Omental fat pad (tissue), 4 donors: ENCODE measurements at places on chromosomes 11 and 22.

DNA sequence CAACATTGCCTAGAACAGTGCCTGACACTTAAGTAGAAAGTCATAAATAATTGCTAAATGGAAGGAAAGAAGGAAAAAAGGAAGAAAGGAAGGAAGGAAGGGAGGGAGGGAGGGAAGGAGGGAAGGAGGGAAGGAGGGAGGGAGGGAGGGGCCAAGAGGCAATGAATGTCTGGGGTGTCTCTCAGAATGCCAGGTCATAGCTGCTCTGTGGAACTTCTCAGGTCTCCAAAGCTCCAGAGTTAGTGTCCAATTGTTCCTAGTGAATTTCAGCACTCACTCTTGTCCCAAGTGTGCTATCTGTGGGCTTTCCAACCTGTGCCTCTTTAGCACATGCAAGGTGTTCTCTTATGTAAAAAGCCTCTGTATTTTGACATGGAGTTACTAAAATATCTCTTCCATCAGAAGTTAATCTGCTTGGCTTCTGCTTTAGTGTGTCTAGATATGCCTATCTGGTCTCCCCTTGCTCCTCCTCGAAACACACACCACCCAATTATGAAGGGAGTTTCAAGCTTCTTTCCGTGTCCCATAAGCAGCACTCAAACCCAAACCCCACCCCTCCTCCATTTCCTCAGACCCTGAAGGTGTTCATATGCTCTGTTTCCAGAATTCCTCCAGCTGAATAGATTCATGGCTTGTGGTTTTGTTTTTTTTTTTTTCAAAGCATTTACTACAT lies 56.5 kb downstream of the FAM76B start:
- no peak for DNase-seq

DNA sequence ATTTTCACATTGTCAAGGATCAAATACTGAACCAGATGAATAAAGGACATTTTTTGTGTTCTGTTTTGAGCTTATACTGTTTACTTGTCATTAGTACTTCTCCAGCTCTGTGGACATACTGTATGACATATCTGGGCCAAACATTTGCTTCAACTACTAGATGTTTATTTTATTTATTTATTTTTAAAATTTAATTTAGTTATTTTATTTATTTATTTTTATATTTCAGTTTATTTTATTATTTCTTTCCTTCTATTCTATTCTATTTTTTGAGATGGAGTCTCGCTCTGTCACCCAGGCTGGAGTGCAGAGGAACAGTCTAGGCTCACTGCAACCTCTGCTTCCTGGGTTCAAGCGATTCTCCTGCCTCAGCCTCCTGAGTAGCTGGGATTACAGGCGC lies 37.0 kb downstream of the HORMAD2 start:
- DNase-seq: no peak

DNA sequence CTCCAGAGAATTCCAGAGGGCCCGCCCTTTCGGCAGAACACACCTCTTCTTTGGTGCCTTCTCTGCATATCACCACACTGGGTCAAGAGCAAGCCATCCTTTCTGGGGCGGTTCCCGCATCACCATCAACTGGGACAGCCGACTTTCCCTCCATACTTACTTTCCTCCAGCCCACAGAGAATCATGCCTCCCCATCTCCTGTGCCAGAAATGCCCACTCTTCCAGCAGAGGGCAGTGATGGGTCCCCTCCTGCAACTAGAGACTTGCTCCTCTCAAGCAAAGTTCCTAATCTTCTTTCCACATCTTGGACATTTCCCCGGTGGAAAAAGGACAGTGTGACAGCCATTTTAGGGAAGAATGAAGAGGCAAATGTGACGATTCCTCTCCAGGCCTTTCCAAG lies 157.7 kb downstream of the C11orf91 start:
- no peak for DNase-seq

DNA sequence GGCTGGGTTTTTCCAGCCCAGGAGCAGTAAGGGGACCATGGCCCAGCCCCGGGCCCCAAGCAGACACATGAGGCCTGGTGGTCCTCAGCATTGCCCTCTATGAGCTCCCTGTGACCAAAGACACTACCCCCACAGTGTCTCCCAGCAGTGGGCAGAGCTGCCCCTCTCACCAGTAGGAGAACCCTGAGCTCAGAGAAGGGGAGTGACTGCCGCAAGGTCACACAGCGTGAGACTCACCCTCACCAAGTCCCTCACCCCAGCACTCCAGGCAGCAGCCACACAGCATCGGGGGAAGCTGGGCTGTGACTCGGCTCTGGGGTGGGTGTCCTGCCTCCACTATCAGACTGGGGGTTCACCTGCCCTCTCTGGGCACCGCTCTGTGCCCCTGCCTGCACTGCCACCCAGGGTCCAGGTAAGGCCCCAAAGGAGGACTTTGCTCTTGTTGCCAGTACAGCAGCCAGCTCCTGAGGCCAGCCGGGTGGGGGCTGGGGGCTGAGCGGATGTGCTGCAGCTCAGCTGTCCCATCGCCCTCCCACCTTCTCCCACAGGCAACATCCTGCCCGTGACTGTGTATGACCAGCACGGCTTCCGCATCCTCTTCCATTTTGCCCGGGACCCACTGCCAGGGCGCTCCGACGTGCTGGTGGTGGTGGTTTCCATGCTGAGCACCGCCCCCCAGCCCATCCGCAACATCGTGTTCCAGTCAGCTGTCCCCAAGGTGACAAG lies 7.9 kb upstream of the SH3BP1 start:
- DNase-seq: no peak

GRCh38 chr11:119108146-119108856 lies 1.2 kb downstream of the C2CD2L start:
- DNase-seq: no peak

DNA sequence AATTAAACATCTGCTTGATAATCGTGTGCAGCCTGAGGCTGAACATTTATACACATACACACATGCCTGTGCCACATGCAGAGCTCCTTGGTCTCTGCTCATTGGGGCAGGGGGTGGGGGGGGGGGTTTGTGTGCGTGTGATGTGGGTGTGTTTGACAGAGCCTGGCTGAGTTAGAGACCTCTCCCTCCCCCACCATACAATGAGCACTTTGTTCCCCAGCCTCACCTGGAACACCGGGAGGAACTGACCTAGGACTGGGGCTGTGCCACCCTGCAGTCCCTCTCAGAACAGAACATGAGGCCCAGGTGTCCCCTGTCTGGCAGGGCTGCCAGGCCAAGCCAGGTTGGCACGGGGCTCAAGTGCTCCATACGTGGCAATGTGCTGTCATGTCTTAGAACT lies 96.6 kb downstream of the TP53I11 start:
- DNase-seq: no peak

DNA sequence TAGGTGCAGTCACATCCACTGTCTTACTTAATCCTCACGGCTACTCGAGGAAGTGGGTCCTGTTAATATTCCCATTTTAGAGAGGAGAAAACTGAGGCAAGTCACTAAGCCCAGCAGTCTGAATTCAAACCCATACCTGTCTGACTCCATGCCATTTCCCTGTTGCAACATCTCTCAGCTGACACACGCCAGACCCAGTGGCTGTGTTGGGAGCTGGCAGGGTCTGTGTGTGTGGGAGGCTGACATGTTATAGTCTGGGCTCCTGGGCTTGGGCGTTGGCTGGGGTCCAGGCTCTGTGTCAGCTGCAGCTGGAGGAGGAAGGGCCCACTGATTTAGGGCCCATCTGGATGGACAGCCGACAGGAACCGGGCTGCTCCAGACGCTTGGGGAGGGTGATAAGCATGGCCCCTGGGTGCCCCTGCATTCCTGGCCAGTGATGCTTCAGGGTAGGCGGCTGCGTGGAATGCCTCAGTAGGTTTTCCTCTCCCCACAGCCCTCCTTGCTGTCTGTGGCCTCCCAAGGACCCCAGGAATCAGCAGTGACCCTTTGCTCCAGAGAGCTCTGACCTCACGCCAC lies 562.5 kb downstream of the MN1 start:
- peak; percentile 82 for DNase-seq

GRCh38 chr11:102761646-102762238 lies 18.7 kb downstream of the MMP10 start:
- DNase-seq: no peak

GRCh38 chr22:46026899-46027210 lies 49.9 kb upstream of the WNT7B start:
- DNase-seq: peak; percentile 16

DNA sequence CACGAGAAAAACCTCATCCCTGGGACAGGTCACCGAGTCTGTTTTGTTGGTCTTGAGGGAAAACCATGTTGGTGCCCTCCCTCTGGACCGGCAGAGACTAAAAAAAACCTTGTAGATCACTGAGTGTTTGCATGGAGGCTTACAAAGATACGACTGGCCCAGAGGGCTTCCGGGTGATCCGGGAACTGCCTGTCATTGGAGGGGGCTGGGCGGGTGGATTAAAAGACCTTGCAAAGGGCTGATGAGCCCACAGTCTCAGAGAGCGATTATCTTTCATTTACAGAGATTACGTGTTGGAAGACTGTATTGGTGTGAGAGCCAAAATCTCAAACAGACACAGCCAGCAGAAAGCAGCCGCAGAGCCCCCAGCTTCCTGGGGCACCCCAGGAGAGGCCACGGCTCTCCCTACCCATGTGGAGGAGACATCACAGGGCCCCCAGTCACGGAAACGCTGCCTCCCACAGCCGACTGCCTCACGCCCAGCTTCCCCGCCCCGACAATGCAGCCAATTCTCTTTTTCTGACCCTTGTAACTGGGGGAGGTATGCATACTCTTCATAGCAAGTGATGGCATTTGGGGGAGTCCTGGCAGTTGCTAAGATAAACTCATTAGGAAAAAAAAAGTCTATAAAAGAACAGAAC lies 426.4 kb downstream of the CTTN start:
- no peak for DNase-seq

GRCh38 chr11:75435571-75435925 lies 2.5 kb upstream of the KLHL35 start:
- DNase-seq: no peak

DNA sequence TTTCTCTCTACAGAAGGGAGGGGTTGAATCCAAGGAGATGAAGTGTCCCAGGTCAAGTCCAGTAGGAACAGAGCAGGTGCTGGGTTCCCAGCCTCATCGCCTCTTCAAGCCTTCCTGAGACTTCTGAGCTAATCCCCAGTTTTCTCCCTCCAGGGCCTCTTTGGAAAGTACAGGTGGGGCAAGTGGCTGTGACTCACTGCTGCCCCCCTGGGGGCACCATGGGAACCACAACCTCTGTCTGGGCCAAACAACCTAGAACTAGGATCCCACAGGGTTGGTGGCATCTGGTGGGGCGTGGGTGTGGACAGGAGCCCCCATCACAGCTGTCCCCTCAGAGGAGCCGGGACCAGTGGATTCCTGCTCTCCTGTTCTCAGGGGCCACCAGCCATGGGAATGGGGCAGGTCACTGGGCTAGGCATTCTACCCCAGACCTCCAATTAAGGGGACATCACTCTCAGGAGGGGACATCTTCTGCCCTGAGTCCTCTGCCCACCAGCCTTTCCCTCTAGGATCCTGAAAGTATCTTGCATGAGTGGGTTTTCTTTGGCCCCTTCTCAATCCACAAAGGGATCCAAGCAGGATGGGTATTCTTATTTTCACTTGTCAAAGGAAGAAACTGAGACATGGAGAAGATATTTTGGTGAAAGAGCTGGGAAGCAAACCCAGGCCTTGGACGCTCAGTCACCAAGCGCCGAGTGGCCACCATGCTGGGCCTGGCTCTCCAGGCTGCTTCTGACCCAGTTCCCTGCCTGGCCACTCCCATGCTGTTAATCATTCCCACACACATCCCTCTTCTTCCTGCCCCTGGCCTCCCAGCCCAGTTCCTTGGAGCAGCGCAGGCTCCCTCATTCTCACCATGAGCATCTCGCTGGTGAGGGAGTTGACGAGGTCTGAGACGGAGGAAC lies 23.8 kb downstream of the LRRC10B start:
- no peak for DNase-seq

- no peak for DNase-seq
Measured at GRCh38 chr11:11250470-11250869, 102.6 kb downstream of the CSNK2A3 start.

DNA sequence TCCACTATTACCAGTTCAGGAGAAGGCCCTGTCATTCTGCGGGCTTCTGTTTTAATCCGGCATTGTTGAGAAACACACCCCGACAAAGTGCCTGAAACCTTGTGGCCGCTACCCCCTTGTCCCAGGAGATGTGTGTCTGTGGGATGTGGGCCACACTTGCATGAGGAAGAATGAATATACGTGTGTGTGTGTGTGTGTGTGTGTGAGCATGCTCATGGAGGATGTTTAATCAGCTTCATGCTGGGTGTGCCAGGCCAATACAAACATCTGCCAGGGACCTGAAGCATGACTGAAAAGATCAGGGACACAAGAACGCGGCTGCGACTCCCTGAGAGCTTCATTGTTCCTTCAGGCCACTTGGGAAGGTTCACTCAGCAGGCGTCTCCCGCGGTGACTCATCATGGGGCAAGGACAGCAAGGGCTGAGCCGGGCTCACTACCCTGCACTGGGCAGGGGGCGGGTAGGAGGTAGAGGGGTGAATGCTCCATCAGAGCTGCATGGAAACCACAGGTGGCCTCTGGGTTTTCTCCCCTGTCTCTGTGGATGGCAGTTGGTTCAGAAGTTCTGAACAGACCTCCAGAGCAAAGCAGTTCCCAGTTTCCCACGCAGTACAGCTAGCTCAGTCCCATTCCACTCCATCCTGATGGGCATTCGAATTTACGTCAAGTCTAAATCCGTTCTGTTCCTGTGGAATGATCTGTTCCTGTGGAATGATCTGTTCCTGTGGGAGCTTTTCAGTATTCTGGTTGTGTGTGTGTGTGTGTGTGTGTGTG lies 7.0 kb upstream of the MALAT1 start:
- peak; percentile 63 for DNase-seq

GRCh38 chr11:119572481-119573424 lies 149.8 kb upstream of the THY1 start:
- DNase-seq: no peak

GRCh38 chr11:84130646-84131427 lies 844.7 kb upstream of the CCDC90B start:
- DNase-seq: no peak

- DNase-seq: no peak
Measured at GRCh38 chr11:60978546-60979380, 7.3 kb downstream of the CD6 start.

DNA sequence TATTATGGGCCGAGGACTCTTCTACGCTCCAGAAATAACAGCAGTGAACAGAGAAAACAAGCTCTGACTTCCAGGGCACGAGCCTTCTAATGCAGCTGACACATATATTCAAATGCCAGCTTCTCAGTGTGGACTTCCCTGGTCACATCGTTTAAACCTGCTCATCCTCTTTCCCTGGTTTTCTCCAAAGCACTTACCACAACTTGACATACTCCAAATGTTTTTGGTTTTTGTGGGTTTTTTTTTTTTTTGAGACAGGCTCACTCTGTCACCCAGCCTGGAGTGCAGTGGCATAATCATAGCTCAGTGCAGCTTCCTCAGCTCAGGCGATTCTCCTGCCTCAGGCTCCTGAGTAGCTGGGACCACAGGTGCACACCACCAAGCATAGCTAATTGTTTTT lies 105.5 kb downstream of the MICAL3 start:
- no peak for DNase-seq

GRCh38 chr11:5473921-5474320 lies 14.6 kb upstream of the OR52D1 start:
- DNase-seq: no peak

- no peak for DNase-seq
Measured at GRCh38 chr11:39860931-39861330, 1598.5 kb downstream of the LRRC4C start.
